Neural crest cell (in vitro differentiated cells): ENCODE measurements at places on chromosomes 7 and 10. TPM values are rescaled to one million over a fixed set of nuclear protein-coding genes. Genes with fewer than 3 reads are reported as not detected.

The C10orf105 gene
- total RNA-seq, result 0.12 and 0.20 TPM in 2 replicates

The LAMTOR4 gene
- total RNA-seq, result 134 and 135 TPM in 2 replicates

The NOLC1 gene
- total RNA-seq, result 111 and 116 TPM in 2 replicates

The ABCB1 gene
- 5.6 and 6.1 TPM in 2 replicates for total RNA-seq

The TMEM248 gene
- total RNA-seq, result 69.7 and 72.2 TPM in 2 replicates

The PPP3CB gene
- 45.6 and 46.9 TPM in 2 replicates for total RNA-seq

The ITPRID1 gene
- total RNA-seq, result not detected in 2 replicates

The RNLS gene
- 3.3 and 3.8 TPM in 2 replicates for total RNA-seq

The IQUB gene
- total RNA-seq, result 0.56 and 0.73 TPM in 2 replicates

The CDC14C gene
- not detected in 2 replicates for total RNA-seq

The OR6V1 gene
- not detected in 2 replicates for total RNA-seq

The CPEB3 gene
- 1.4 and 1.6 TPM in 2 replicates for total RNA-seq

The MALRD1 gene
- 0.73 and 0.84 TPM in 2 replicates for total RNA-seq

The RET gene
- 1.6 and 2.5 TPM in 2 replicates for total RNA-seq

The ICA1 gene
- 3.5 and 4.2 TPM in 2 replicates for total RNA-seq

The IL6 gene
- total RNA-seq, result not detected in 2 replicates

The CDH23 gene
- 2.0 and 2.6 TPM in 2 replicates for total RNA-seq

The AQP1 gene
- total RNA-seq, result 0.48 and 1.4 TPM in 2 replicates

The ALOX5 gene
- not detected in 2 replicates for total RNA-seq

The EPO gene
- 0.23 and 0.30 TPM in 2 replicates for total RNA-seq

The ASB10 gene
- not detected in 2 replicates for total RNA-seq

The PRLHR gene
- total RNA-seq, result not detected in 2 replicates

The HMX3 gene
- total RNA-seq, result not detected in 2 replicates

The VAX1 gene
- total RNA-seq, result 0.16 and 0.23 TPM in 2 replicates

The EVX1 gene
- total RNA-seq, result 0.79 and 0.80 TPM in 2 replicates

The MCM10 gene
- 76.3 and 80.6 TPM in 2 replicates for total RNA-seq

The MSS51 gene
- 2.1 and 2.6 TPM in 2 replicates for total RNA-seq

The RBAK gene
- total RNA-seq, result 15.7 and 16.6 TPM in 2 replicates

The KIAA1549 gene
- total RNA-seq, result 33.2 and 34.8 TPM in 2 replicates

The IFT22 gene
- total RNA-seq, result 48.0 and 54.3 TPM in 2 replicates

The GPR37 gene
- 4.9 and 6.0 TPM in 2 replicates for total RNA-seq

The MTPN gene
- total RNA-seq, result 114 and 117 TPM in 2 replicates

The LEP gene
- total RNA-seq, result not detected in 2 replicates

The SLC26A3 gene
- total RNA-seq, result not detected in 2 replicates

The SOSTDC1 gene
- 1.2 and 1.4 TPM in 2 replicates for total RNA-seq

The CDCA7L gene
- total RNA-seq, result 84.7 and 86.6 TPM in 2 replicates

The CAV2 gene
- total RNA-seq, result 1.6 and 1.9 TPM in 2 replicates

The ADGRA1 gene
- total RNA-seq, result 0.33 and 0.41 TPM in 2 replicates

The ACSM6 gene
- not detected in 2 replicates for total RNA-seq

The HOXA10 gene
- total RNA-seq, result 0.35 TPM in 1 of 2 replicates, not detected in the other

The EFCAB10 gene
- total RNA-seq, result 0.27 and 0.70 TPM in 2 replicates

The ANKRD7 gene
- total RNA-seq, result not detected in 2 replicates
